ENCODE measurements at places on chromosomes 3 and 15.

GRCh38 chr3:107994181-107994580, 96.7 kb downstream of the CD47 start:
- no peak for DNase-seq

GRCh38 chr3:150335631-150336030, 72.5 kb upstream of the TSC22D2 start:
- no peak for DNase-seq

DNA sequence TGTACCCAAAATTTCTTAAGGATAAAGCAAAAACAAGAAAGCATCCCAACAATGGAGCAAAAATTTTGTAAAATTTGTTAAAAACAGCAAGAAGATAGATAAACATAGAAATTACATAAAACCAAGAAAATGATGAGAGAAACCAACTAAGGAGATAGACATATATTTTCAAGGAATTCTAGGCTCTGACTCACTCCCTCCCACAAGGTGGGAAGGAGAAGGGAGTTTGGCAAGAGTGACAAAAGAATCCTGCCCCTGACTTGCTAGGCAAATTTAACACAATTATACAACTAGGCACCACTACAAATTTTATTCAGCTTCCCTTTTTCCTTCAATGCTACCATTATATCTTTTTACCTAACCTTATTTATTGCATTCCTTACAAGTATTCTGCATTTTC, 70.9 kb downstream of the MYO9A start:
- DNase-seq = no peak

DNA sequence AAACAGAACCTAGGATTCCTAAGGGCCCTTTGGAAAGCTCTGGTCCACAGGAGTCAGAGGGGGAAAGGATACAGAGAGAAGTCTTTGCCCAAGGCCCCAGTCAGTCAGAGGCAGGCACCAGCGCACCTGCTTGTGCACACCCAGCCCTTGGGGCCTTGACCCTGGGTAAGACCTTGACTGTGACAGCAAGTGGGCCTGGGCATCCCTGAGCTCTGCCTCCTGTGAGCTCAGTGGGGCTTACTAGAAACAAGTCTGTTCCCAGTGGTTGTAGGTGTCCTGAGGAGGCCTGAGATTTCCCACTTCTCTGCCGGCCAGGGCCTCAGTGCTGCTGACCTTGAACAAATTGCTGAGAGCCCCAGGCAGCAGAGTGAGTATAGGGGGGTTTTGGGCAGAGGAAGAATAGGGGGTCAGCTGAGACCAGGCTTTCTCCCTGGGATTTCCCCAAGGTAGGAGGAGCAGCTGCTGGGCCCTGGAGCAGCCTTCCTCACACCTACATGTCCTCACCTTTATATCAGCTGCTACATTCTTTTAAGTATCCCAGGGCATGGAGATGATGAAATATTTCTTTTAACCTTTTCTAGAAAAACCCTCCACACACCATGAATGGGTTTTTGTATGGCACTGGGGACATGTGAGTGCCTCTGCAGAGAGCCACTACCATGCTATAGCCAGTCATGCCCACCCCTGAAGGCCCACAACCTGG, 9.7 kb upstream of the DAG1 start:
- no peak for DNase-seq

- DNase-seq = no peak
Measured at GRCh38 chr3:191111722-191112121, 87.3 kb upstream of the OSTN start.

GRCh38 chr3:23623844-23624243, 181.9 kb upstream of the UBE2E1 start:
- DNase-seq = no peak

GRCh38 chr3:43949594-43949993, 258.9 kb downstream of the ABHD5 start:
- DNase-seq = no peak

- DNase-seq = no peak
Measured at GRCh38 chr15:101232677-101233076, 19.2 kb downstream of the CHSY1 start.

- DNase-seq = peak; percentile 69
Measured at GRCh38 chr15:88894348-88894818, 961 bp downstream of the HAPLN3 start.

DNA sequence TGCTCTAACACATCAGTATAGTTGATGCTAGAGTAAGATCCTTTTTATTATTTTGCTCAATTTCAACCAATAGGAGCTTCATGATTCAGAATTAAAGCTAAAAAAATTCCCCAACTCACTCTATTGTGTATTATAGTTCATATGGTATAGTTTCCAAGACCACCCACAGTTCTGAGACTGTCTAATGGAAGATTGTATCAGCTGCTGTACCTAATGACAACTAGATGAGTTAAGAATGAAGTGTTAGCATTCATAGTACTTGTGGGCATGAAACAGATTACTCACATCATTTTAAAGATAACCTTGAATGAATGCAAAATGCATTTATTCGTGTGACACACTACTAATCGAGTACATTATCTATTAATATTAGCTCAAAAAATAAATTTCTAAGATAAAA, 289.9 kb upstream of the ATP11B start:
- DNase-seq = no peak

DNA sequence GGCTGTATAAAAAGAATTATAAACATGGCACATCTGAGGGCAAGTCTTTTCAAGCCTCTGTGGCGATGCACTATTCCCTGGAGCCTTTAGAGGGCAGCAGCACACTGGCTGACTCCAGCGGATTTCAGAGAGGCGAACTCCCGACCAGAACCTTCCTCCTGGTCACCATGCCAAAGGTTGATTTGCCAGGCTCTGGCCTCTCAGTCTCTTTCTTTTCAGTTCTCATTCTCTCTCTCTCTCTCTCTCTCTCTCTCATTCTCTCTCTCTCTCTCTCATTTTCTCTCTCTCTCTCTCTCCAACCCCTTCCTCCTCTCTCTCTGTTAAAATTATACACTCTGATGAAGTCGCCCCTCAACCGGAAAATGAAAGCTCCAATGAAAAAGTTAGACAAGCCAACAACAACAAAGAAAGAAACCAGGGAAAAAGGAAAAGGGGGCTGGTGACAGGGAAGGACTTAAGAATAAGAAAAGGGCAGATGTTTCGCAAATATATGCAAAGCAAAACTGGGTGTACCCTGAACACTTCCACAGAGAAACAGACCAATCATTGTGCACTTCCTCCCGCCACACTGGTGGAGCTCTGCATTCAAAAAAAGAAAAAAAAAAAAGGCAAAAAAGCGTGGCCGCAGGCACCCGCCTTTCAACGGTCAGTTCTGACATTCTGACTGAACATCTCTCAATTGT, 90.2 kb downstream of the TIGIT start:
- peak; percentile 89 for DNase-seq

DNA sequence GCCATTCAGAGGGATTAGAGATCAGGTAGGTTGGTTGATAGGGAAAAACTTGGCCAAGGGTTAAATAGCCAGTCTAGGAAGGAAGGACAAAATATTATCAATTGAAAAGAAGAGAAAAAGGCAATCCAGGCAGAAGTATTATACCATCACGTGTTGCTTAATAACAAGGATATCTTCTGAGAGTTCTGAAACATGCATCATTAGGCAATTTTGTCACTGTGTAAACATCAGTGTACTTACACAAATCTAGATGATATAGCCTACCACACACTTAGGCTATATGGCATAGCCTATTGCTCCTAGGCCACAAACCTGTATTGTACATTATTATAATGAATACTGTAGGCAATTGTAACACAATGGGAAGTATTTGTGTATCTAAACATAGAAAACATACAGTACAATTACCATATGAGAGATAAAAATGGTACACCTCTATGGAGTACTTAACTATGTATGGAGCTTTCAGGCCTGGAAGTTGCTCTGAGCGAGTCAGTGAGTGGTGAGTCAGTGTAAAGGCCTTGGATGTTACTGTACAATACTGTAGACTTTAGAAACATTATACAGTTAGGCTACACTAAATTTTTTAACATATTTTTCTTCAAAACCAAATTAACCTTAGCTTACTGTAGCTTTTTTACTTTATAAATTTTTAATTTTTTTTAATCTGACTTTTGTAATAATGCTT, 2.7 kb downstream of the TEX55 start:
- no peak for DNase-seq

DNA sequence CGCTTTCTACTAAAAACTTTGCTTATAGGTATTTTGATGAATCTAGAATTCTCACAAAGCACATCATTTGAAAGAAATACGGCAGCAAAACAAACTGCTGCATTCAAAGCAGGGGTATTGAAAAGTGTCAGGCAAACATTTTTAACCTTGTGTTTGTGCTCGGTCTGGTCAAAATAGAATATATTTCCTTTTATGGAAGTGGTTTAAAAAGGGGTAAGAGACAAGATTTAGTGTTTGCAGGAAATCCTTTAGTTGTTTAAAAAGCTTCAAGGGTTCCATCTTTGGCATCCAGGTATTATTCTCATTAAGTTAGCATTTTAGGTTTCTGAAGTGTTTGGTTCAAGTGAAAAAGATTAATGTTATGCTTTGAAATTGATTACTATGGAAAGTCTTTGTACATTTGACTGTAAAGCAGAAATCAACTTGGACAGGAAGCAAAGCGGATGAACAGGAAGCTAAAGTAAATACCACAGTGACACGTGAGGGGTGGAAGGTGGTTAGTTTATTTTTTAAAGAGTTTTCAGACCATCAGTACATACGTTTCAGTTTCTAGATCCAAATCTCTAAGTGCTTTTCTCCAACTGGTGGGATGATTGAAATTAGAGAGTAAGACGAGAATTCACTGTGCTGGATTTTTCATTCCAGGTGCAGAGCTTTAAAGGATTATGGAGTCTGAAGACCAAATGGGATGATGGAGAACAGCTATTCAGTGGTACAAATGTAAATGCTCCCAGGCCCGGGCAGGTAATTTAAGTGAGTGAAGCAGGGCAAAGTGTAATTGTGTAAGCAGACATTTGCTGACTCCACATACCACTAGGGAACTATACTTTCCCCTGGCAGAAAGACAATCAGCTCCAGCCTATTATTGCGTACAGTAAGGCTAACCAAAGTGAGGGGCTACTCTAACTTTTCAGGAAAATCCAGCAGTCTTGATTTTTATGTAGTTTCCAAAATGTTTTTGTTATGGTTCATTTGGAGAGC, 341.8 kb upstream of the TBL1XR1 start:
- DNase-seq = peak; percentile 68

- peak; percentile 98 for DNase-seq
Measured at GRCh38 chr3:133892541-133893231, 3.0 kb downstream of the RAB6B start.

DNA sequence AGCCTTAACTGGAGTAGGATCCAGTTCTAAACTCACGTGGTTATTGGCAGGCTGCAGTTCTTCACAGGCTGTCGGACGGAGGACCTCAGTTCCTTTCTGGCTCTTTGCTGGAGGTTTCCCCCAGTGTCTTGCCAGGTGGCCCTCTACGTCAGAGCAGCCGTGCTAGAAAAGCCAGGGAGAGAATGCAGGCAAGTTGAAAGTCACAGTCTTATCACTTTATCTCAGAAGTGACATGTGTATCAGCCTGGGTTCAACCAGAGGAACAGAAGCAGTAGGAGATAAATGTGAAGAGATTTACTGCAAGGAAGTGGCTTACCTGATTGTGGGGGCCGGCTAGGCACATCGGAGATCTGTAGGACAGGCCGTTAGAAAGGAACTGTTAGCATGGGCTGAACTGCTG, 125.3 kb upstream of the BNIP2 start:
- DNase-seq = peak; percentile 16

- no peak for DNase-seq
Measured at GRCh38 chr3:101117980-101118379, 124.8 kb upstream of the ABI3BP start.

DNA sequence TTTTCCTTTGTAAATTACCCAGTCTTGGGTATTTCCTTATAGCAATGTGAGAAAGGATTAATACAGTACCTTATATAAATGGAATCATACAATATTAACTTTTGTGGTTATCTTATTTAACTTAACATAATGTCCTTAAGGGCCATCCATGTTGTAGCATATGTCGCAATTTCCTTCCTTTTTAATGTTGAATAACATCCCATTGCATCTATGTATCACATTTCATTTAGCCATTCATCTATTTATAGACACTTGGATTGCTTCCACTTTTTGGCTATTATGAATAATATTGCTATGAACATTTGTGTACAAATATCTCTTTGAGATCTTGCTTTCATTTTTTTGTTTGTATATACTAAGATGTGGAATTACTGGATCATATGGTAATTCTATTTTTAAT, 342.2 kb downstream of the PDCD6IP start:
- peak; percentile 26 for DNase-seq

GRCh38 chr3:5520237-5520636, 332.7 kb downstream of the EDEM1 start:
- peak; percentile 11 for DNase-seq

DNA sequence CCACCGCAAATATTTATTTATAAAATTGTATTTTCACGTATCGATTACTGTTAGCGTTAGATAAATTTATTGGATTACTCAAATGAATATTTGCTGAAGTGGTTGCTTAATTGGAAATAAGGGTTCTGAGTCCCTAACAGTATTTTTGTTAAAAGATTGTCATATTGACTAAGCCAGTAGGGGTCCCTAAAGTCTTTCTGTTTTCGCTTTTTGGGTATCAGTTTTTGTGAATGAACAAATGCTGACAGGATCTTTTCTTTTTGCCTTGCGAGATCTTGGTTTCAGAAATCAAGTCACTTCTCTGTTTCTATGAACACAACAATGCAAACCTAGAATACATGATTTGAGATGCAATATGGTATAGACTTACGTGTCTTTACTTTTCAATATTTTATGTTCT, 7.1 kb downstream of the RAD51 start:
- peak; percentile 62 for DNase-seq

DNA sequence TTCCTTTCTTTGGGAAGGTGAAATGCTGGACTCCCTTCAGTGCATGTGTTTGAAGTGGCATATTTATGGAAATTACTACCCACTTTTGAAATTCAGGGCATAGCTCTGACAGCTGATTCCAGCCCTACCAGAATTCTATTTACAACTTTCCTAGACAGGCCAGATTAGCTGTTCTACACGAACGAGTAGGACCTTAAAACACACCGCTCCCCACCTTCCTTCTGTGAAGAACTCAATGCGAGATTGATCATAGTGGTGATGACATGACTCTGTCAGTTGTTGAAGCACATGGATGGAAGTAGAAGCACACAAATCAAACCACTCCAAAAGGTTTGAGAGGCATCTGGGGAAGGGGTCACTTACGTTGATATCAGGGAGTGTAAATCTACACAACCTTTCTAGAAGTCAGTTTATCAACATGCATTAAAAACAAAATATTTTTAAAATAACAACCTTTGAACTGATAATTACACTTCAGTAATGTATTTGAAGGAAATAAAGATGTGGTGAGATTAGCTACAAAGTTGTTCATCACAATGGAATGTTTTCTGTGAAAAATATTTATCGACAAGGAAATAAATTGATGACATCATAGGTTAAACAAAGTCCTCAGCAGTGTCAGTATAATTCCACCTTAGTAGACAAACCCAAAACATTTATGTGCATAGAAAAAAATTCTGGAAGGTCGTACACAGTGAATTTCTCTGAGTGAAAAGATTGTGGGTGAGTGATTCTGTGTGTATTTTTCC, 29.8 kb downstream of the RARB start:
- no peak for DNase-seq
